Activated CD4-positive, alpha-beta T cell treated with anti-CD3 and anti-CD28 coated beads for 4 hours (primary cell): ENCODE measurements at places on chromosomes 3 and 15.

DNA sequence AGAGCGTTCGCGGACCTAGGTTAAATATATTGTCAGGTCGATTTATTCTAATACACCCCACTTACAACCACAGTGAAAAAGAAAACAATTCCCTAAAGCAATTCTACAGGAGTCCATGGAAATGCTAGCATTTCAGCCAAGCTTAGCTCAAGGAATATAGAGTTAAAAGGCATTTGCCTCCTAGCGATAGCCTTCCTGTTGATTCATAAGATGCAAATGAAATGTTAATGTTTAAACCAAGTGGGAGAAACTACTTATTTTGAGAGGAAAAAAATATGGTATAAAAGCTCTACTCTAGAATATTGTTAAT, 1.7 kb upstream of the ALCAM start:
- DNase-seq = no peak

DNA sequence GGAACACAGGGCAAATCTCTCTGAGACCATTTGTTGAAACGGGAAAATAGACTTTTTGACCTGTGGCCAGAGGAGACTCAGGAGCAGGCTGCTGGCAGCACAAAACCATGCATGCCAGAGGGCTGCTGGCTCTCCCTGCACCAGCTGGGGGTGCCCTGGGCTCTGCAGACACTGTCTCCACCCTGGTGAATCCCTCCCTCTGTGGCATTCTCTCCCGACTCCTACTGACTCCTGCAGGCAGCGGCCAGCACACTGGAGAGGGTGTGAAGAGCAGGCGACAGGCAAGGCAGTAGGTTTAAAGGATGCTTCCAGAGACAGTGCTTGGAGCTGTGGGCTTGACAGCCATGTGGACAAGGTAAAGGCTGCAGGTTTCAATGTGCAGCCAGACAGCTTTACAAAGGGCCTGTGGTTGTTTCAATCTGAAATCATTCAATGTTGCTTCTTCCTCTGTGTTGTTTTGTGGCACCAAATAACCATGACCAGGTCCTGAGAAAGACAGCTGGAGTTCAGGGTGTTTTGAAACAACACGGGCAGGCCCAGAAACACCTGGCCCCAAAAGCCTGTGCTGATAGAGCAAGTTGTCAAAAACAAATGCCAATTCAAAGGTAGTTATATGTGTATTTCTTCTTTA, 431.0 kb upstream of the ATP10A start:
- DNase-seq = no peak

GRCh38 chr15:101000271-101000681, 81.1 kb downstream of the LRRK1 start:
- no peak for DNase-seq

- DNase-seq = no peak
These were observed 613.6 kb upstream of the CBLB start for GRCh38 chr3:106482451-106482850.

GRCh38 chr15:41599061-41599460, 40.0 kb downstream of the TYRO3 start:
- no peak for DNase-seq

DNA sequence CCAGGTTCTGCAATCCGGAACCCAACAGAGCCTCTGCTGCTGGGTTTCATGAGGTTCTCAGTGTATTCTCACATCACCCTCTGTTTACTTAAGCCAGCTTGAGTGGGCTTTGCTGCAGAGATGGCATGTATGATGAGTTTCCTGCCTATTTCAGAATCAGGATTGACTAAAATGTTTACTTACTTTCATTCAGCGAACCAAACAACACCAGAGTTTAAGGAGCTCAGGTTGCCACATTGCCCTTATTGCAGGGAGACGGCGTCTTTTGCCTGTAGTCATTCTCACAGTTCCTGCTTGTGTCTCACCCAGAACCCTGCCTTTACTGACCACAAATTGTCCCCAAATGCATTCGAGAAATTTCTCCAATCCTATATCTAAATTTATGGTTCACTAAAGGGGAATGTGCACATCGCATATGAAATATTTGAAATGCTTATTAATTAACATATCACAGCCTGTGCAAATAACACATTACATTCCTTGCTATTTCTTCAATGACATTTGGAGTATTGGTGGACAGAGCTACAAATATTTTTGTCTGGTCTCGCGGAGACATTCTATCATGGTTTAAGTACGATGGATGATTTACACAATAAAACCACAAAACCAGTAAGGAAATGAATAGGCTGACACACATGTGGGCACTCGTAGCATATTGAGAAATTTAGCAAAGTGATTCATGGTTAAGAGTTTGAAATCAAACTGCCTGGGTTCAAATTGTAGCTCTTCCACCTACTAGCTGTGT, 377.2 kb upstream of the CFAP20DC start:
- DNase-seq = no peak

- no peak for DNase-seq
These were observed 44.3 kb downstream of the MYO5C start for GRCh38 chr15:52251144-52251860.

DNA sequence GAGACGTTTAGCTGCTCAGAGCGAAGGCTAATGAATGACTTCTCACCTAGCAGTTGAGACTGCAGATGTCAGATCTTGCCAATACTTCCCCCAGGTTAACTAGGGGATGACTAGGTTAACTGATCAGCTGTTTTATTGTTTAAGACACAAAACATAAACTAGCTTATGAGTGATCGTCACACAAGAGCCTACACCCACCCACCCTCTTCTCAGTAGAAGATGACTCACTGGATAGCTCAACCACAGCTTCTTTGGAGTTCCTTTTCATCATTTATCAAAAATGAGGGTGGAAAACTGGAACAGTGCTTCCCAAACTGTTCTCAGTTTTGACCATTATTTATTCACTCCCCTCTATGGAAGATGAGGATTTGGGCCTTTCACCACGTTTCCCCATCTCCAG, 25.2 kb downstream of the GASK1A start:
- DNase-seq = no peak

DNA sequence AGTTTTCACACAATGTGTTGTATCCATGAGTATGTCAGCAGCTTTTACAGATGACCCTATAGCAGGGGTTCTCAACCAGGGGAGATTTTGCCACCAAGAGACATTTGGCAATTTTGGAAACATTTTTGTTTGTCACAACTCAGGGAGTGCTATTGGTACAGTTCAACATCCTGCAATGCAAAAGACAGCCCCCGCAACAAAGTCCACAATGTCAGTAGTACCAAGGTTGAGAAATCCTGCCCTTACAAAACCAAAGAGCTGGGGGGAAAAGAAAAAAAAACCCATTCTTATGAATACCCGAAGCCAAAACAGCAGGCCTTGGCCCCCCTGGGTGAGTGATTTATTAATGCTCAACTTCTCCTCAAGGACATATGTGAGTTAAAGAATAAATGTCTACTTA, 99.1 kb downstream of the LARS2 start:
- DNase-seq = no peak

DNA sequence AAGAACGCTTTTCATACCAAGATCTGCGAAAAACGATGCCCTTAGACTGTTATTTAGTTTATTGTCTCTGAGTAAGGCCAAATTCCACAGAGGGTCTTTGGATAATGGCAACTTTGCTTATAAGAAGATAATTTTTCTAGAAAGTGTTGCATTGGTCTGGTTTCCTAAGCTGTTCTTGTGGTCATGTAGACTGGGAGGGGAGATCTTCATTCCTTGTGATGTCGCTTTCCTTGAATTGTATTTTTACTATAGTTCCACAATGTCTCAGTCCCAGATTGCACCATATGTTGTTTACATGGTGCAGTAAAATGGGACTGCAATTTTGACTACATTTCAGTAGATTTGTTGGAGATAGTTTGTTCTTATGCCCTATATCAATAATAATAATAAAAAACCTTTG, 28.8 kb upstream of the ST3GAL6 start:
- no peak for DNase-seq

- no peak for DNase-seq
These were observed 47.4 kb upstream of the OSTN start for GRCh38 chr3:191151653-191152052.

DNA sequence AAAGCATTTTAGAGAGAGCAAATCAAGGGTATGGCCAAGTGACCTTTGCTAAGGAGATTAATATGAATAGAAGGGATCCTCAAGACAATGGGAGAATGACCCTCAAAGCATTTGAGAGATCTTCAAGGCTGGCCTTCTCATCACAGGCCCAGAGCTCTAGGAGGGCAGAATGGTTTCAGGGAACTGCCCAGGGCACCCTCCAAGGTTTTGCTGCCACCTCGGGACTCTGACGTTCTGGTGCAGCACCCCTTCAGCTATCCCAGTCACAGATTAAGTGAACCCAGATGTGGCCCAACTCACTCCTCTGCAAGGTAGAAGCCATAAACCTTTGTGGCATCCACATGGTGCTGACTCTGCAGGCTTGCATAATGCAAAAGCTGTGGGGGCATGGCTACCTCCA, 209.3 kb downstream of the TLE3 start:
- DNase-seq = no peak

DNA sequence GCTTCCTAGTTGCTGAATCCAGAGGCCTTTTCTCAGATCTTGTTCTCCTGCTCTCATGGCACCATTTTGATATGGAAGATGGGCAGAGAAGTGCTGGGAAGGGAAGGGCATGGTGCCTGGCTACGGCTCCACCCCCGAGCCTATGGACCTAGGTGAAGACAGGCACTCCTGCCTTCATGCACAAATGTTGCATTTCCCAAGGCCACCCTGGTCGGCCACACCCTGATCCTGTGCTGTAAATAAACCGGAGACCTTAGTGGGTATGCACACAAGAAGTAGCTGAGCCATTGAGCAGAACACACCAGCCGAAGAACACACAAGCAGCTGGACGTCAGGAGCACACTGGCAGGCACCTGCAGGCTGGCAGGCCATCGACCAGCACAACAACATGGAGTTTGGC, 261.6 kb downstream of the SHQ1 start:
- no peak for DNase-seq

DNA sequence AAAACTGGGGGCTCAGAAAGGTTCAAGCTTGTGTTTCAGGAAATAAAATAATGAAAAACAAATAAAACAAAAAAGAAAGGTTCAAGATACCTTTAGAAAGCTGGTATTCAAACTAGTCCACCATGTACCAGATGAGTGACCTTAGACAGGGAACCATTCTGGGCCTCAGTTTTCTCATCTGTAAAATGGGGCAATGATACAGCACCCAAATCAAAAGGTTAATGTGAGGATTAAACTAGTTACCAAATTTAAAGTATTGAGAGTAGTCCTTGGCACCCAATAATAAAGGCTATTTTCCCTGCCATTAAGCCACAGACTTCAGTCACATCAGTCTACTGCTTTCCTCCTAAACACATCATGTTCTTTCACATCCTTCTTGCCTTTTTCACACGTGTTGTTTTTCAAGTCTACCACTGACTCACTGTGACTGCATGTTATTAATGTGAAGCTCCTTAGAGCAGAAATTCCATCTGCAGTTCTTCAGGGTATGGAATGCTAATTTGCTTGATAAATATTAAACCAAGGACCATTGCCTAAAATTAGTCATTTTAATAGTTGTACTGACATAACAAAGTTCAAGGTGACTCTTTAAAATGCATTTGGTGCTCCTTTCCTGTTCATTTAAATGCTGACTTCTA, 19.9 kb downstream of the TAMM41 start:
- DNase-seq = no peak

DNA sequence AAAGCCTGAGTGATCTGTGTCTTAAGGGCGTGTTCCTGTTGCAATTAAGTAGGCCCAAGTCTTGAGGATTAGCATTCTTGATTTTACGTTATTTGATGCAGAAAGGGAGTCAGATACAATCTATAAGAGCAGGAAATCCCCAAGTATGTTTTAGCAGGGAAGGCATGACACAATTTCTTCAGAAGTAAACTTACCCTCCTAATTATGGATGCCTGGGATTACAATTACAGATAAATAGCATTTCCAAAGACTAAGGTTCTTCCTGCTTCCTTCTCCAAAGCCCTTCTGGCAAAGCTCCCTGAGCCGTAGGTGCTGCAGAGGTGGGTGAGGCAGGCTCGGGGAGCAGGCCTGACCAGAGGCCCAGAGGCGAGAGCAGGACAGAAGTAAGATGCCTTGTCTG, 34.9 kb upstream of the ST6GAL1 start:
- no peak for DNase-seq

GRCh38 chr3:72044231-72044855, 259.4 kb upstream of the PROK2 start:
- DNase-seq = no peak

GRCh38 chr3:137519602-137520001, 244.5 kb upstream of the SOX14 start:
- DNase-seq = no peak
